ENCODE measurements at places on chromosomes 4 and X. TPM values are rescaled to one million over a fixed set of nuclear protein-coding genes. Genes with fewer than 3 reads are reported as not detected.

DNA sequence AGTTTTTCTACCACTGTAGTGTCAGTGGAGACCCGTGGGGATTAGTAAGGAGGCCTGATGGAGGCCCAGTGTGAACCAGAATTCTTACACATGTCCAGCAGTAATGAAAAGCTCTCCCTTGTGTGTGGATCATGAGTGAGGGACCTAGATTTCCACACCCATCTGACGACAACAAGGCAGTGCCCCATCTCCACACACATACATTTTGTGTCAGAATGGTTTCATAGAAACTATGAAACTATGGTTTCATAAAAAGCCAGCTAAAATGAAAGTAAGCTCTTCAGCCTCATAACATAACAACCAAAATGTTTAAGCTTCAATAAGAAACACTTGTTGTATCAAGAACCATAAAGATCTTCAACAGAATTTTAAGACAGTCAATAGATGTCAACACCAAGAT lies 884.5 kb upstream of the ADGRL3 start:
- H3K36me3 ChIP-seq: no peaks in the 10 kb centered on the region
- no peak overlapping the region for H3K4me3 ChIP-seq
- no peak overlapping the region for H3K27ac ChIP-seq
- H3K4me1 ChIP-seq: no peaks in the 10 kb centered on the region
- no peaks in the 10 kb centered on the region for H3K27me3 ChIP-seq
- DNase-seq: no peak

The PLRG1 gene
- 73.4 TPM for total RNA-seq

DNA sequence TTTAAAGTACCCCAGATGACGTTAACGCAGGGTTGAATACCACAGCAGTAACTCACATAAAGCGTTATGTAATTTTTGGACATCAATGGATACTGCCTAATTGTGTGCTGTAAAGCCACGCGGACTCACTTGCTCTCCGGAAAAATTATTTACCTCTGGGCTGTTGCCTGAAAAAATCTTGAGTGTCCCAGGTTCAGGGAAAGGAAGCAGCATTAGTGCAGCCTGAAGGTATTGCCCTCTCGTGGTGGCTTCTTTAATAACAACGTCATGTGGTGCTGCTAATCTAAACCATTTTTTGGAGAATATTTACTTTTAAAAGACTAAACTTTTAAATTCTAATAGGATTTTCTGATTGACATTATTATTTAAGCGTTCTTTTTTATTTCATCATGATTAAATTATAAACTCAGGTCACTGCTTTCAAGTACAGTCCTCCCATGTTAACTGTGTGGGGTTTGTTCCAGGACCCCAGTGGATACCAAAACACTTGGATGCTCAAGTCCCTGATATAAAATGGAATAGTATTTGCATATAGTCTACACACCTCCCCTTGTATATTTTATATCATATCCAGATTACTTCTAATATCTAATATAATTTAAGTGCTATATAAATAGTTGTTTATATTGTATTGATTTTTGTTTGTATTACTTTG lies 384.8 kb downstream of the FAM133A start:
- H3K4me3 ChIP-seq: no peak overlapping the region
- H3K27ac ChIP-seq: no peak overlapping the region
- no peaks in the 10 kb centered on the region for H3K4me1 ChIP-seq
- H3K27me3 ChIP-seq: no peaks in the 10 kb centered on the region

The PDE6B gene
- 2.8 TPM for total RNA-seq

GRCh38 chrX:149398027-149398426 lies 107.1 kb downstream of the IDS start:
- no peak overlapping the region for H3K4me3 ChIP-seq
- no peaks in the 10 kb centered on the region for H3K4me1 ChIP-seq
- no peaks in the 10 kb centered on the region for H3K36me3 ChIP-seq
- H3K27me3 ChIP-seq: no peaks in the 10 kb centered on the region

The RTL3 gene
- total RNA-seq: not detected

GRCh38 chr4:179601671-179602070 lies 2159.4 kb upstream of the AGA start:
- no peaks in the 10 kb centered on the region for H3K36me3 ChIP-seq
- no peak for DNase-seq
- no peaks in the 10 kb centered on the region for H3K4me1 ChIP-seq
- no peak overlapping the region for H3K4me3 ChIP-seq

DNA sequence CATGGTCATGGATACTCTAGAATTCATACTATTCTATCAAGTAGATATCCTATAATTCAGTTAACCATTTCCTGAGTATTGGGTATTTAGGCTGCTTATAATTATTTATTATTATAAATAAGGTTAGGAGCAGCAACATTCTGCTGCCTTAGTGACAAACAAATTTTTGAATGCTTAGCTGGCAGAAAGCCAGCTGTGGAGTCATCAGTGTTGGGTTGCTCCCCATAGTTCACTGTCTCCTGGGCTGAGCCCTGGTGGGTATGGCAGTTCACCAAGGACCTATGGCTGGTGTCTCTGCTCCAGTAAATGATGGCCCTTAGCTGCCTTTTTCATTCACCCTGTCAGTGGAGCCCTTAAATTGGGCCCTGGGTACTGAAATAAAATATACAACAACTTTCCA lies 61.8 kb downstream of the SMARCA5 start:
- DNase-seq: no peak
- H3K4me3 ChIP-seq: no peak overlapping the region
- no peaks in the 10 kb centered on the region for H3K27me3 ChIP-seq
- no peaks in the 10 kb centered on the region for H3K36me3 ChIP-seq
- H3K27ac ChIP-seq: no peak overlapping the region
- no peaks in the 10 kb centered on the region for H3K4me1 ChIP-seq

- H3K4me3 ChIP-seq: no peak overlapping the region
- H3K4me1 ChIP-seq: no peaks in the 10 kb centered on the region
- no peaks in the 10 kb centered on the region for H3K27me3 ChIP-seq
- peak; percentile 11 for DNase-seq
These were observed 118.3 kb upstream of the ATOH1 start for GRCh38 chr4:93710101-93710846.

DNA sequence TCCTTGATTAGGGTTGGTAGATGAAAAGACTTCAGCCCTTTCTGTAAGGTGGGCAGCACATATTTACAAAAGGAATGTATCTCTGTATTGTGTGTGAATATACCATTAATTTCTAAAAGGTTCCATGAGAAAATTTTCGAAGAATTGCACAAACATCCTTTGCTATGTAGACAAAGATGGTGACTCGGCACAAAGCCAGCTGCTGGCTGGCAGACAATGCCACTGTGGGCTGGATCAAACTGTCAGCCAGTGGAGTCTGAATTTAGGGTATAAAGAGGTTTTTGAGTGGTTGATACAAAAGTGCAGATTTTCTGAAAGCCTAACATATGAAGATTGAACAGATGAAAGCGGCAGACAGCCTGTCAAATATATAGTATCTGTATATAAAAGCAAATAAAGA lies 5.6 kb upstream of the TXK start:
- H3K4me1 ChIP-seq: no peaks in the 10 kb centered on the region
- DNase-seq: no peak
- no peaks in the 10 kb centered on the region for H3K27me3 ChIP-seq

The VCX3A gene
- total RNA-seq: not detected

The SYTL5 gene
- 1.5 TPM for total RNA-seq

DNA sequence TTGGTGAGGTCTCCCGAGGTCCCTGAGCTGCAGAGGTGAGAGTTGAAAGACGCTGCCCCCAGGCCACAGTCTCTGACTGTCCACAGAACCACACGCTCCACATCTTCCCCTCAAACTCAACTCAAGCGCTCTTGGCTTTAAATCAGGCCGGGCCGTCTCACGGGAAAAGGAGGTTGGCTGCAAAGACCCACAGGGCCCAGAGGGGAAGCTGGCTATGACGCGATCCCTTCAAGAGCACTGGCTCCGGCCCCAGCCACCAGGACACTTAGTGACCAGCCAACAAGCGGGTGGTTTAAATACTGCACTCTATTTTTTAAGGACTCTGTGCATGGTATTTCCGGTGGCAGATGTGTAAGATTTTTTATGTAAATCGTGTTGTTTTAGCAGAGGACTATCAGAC lies 19.9 kb downstream of the LRPAP1 start:
- H3K36me3 ChIP-seq: peaks cover 30% of the 10 kb centered on the region
- H3K4me3 ChIP-seq: no peak overlapping the region
- DNase-seq: no peak
- H3K4me1 ChIP-seq: no peaks in the 10 kb centered on the region
- H3K27me3 ChIP-seq: no peaks in the 10 kb centered on the region
- H3K27ac ChIP-seq: no peak overlapping the region

The GPR82 gene
- total RNA-seq: not detected

The SH3RF1 gene
- 13.0 TPM for total RNA-seq

DNA sequence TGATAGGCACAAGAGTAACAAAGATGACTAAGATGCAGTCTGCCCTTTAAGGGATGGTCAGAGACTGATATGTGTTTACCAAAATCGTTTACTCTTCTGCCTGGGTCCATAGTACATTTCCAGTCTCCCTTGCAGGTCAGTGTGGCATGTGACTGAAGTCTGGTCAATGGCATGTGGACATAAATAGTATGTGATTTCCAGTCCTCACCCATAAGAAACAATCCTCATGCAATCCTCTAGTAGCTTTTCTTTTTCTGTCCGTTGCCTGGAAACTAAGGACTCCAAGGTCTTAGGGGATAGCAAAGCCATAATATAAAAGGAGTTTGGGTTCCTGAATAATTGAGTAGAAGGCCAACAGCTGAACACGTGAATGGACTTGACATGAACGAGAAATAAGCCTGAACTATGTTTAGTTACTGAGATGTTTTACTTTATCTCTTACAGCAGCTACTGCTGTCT lies 1.1 kb downstream of the SLC9B2 start:
- no peaks in the 10 kb centered on the region for H3K36me3 ChIP-seq
- H3K27ac ChIP-seq: peak overlapping the region; percentile 91
- peak overlapping the region; percentile 87 for H3K4me3 ChIP-seq

- H3K4me3 ChIP-seq: peak overlapping the region; percentile 67
- no peaks in the 10 kb centered on the region for H3K36me3 ChIP-seq
- H3K4me1 ChIP-seq: peaks cover 2% of the 10 kb centered on the region
- peak; percentile 37 for DNase-seq
- H3K27ac ChIP-seq: no peak overlapping the region
- no peaks in the 10 kb centered on the region for H3K27me3 ChIP-seq
These were observed 566 bp downstream of the CORIN start for GRCh38 chr4:47837094-47837907.

DNA sequence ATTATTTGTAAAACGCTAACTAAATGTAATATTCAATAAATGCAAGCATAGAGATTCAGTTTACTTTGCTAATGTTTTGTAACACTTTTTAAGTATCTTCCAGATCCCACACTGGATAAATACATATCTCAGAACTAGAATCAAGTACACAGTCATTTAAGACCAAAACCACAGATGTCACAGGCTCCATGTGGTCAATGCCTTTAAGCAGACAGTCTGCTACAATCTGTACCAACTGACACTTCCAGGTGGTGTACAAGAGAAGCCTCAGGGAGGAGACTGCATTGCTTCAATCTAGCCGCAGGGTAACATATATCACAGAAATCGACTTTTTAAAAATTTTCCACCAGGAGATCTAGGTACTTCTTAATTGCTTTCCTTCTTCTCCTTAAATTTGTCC lies 229.6 kb upstream of the DIAPH2 start:
- H3K4me1 ChIP-seq: no peaks in the 10 kb centered on the region
- no peak for DNase-seq
- no peak overlapping the region for H3K4me3 ChIP-seq
- no peaks in the 10 kb centered on the region for H3K27me3 ChIP-seq

The LGI2 gene
- total RNA-seq: under 0.01 TPM

- H3K27ac ChIP-seq: no peak overlapping the region
- H3K4me1 ChIP-seq: peaks cover 3% of the 10 kb centered on the region
- no peaks in the 10 kb centered on the region for H3K36me3 ChIP-seq
- H3K27me3 ChIP-seq: no peaks in the 10 kb centered on the region
- no peak overlapping the region for H3K4me3 ChIP-seq
These were observed 71.0 kb downstream of the USP46 start for GRCh38 chr4:52588097-52588496.

DNA sequence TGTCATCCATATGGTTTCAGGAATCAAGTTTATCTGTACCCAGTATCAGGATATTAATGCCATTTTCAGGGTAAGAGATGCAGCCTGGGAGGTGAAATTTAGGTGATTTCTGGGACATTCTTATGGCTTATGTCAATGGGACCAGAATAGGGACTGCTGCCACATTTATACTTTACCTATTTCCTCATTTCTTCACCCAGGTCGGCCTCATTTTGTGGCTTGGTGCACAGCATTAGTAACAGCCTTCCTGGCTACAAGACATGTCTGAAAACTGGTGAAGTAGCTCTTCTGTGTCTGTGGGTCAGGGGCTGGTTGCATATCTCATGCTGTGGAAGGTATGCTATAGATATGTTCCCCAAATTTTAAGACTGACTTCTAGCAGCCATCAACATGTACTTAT lies 284.8 kb downstream of the AFF2 start:
- no peak overlapping the region for H3K27ac ChIP-seq
- no peaks in the 10 kb centered on the region for H3K27me3 ChIP-seq
- no peaks in the 10 kb centered on the region for H3K4me1 ChIP-seq
- no peak for DNase-seq
- H3K36me3 ChIP-seq: no peaks in the 10 kb centered on the region

DNA sequence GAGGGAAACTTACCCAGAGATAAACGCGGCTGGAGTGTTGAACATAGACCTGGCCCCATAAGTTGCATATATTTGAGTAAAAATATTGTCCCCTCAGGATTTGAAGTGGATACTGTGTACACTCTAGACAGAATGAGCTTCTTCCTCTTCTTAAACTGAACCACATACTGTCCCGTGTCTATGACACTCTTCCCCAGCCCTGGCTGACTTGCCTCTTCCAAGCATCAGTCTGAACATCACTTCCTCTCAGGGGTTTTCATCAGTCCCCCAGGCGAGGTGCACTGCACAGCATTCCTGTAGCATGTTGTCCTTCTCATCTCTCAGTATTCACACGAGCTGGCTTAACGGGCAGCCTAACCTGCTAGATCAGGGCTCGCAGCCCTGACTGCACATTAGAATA lies 80.5 kb upstream of the TMEM150C start:
- DNase-seq: no peak
- no peaks in the 10 kb centered on the region for H3K36me3 ChIP-seq
- H3K4me1 ChIP-seq: no peaks in the 10 kb centered on the region
- H3K27me3 ChIP-seq: no peaks in the 10 kb centered on the region
- H3K27ac ChIP-seq: no peak overlapping the region
- H3K4me3 ChIP-seq: no peak overlapping the region

DNA sequence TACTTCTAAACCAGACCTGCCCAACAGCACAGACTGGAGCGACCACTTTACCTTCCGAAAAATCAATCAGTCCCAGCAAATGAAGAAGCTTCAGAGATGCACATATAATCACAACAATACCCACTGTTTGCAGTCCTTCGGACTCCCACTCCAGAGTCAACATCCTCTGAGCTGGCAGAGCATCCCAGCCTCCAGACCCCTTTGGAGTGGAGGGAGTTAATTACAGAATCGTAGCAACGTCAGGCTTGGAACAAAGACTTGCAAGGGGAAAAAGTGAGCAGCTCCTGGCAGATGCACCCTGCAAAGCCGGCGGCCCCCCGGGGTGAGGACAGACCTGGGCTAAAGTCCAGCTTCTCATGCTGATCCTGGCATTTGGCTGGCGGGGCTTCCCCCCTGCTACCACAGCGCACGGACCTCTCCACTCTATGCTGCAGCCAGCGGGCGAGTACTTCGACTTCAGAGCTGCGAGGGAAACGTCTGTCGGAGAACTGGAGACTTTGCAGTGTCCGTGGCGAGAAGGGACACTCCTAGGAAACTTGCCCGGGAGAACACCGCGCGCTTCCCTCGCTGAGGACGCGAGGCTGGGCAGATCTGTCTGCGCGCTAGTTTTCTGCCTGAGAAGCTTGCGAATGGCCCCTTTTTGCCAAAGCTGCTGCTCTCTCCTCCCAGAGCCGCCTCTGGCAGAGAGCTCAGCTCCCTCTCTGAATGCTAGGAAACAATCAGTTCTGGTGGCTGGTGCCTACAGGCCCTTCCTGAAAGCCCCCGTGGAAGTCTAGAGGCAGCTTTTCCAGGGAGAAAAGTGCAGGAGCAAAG lies 283.7 kb downstream of the PACRGL start:
- H3K4me1 ChIP-seq: no peaks in the 10 kb centered on the region
- H3K27ac ChIP-seq: no peak overlapping the region
- H3K4me3 ChIP-seq: no peak overlapping the region
- no peaks in the 10 kb centered on the region for H3K27me3 ChIP-seq
- H3K36me3 ChIP-seq: no peaks in the 10 kb centered on the region
